ENCODE measurements at places on chromosomes 16 and 17.

GRCh38 chr16:78596348-78596995 is 497.0 kb downstream of the WWOX start:
- no peak for DNase-seq

DNA sequence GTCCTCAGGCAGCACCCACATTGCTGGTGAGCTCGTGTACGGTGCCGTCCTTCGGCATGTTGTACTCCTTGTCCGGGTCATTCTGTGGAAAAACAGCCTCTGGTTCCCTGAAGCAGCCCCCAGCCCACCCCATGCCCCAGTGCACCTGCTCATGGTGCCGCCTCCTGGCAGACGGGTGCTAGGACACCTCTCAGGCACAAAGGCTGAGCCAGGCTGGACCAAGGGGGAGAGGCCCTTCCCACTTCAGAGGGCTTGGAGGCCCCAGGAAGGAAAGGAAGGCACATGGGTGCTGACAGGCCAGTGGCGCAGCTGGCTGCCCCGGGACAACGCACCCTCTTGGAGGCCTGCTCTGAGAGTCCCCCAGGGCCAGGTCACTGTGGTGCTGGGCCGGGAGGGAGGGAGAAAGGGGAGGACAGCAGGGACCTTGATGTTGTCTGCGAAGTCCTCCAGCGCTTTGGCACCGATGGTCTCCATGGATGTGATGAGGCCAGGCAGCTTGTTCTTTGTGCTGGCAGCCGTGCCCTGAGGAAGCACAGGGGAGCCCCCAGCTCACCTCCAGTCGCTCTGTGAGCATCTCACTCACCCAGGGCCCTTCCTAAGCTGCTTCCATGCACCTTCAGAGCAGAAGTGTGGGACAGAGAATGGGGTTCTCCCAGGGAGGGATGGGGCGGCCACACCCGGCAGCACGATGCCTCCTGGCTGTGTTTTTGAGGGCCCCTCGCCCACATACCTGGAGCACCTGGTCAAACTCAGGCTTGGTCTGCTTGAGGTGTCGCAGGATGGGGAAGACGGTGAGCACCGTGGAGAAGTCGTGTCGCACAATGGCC is 9.3 kb downstream of the ZACN start:
- DNase-seq: no peak

DNA sequence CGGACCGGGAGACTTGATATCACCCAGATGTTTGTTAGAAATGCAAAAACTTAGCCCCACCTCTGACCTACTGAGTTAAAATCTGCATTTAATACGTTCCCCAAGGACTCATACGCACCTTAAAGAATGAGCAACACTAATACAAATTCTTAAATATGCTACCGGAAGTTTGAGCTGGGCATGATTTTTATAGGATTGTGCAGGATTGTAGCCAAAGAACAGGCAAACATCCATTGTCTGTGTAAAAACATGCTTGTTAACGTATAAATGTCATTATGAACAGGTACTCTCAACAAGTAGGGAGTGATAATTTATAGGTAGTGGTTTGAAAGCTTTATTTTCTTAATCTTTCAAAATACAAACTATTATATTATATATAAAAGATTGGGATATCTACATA is 22.3 kb upstream of the COX10 start:
- no peak for DNase-seq

DNA sequence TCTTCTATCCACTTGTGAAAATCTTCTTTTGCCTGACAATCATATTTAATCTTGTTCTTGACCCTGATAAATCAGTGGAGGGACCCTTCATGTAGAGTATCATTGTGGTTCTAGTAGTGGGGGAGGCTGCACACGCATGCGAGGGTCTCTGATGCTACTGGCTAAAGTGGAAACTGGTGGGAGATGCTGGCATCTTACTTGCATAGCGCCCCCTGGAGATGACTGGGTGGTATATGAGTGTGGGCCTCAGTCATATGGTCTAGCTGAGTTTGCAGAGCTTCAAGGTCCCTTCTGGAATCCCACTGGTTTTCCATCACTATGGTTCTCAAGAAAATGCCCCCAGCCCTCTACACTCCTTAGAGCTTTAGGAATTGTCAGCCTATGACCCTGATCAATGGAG is 236.4 kb upstream of the AXIN2 start:
- no peak for DNase-seq

DNA sequence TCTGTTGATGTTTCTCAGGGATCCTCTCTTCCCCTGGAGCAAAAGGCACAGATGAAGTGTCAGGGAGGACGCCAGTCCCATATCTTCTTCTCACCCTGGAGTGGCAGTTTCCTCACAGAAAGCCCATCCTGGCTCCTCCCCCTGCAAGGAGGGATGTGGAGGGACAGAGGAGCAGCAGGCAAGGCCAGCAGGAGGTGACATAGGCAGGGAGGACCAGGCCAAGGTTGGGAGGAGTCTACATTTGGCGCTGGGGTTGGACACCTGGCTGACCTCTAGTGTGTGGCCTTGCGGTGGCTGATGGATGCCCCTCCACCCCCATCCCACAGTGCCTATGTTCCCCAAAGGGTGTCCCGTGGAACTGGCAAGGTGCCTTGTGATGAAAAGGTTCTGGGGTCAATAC is 125.4 kb downstream of the SEC14L1 start:
- no peak for DNase-seq

- peak; percentile 60 for DNase-seq
These were observed 1.3 kb upstream of the MPG start for GRCh38 chr16:76535-77272.

DNA sequence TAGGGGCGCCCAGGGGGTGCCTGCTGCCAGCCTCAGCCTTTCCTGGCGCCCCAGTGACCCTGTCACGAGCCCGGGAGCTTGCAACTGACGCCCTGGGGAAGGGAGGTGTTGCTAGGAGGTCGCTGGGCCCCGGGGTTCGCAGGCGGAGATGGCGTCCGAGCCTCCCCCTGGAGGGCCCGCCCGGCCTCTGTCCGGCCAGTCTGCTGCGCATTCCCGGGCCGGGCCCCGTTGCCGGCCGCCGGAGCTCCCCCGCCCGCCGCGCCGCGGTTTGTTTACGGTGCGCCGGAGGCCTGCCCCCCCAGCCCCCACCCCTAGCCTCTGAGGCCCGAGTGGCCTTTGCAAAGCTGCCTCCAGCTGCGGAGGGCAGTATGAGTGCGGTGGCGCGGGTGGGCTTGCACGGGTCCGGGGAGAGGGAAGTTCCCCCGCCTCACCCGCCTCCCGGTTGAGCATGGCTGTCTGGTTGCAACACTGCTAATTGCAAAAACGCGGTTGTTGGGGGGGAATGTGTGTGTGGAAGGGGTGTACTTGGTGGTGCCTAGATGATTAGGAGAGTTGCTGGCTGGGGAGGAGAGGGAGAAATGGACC is 514 bp downstream of the THRA start:
- DNase-seq: no peak

Measured in HTR-8/SVneo (cell line).